Left kidney (tissue), 8 donors: ENCODE measurements at places on chromosomes 7 and 10. TPM values are rescaled to one million over a fixed set of nuclear protein-coding genes. Genes with fewer than 3 reads are reported as not detected.

FKBP6 gene
- polyA plus RNA-seq = 0.60 TPM

TAS2R3 gene
- 1.2 TPM for polyA plus RNA-seq

TLX1 gene
- not detected for polyA plus RNA-seq

SLIT1 gene
- polyA plus RNA-seq = 9.7 TPM

DNA sequence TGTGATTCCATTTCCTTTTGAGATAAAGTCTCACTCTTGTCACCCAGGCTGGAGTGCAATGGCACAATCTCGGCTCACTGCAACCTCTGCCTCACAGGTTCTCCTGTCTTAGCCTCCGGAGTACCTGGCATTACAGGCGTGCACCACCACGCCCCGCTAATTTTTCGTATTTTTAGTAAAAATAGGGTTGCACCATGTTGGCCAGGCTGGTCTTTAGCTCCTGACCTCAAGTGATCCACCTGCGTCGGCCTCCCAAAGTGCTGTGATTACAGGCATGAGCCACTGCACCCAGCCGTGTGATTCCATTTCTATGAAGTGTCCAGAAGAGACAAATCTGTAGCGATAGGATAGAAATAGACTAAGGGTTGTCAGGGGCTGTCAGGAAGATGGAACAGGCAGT, 60.4 kb downstream of the CLIP2 start:
- DNase-seq = no peak

DNA sequence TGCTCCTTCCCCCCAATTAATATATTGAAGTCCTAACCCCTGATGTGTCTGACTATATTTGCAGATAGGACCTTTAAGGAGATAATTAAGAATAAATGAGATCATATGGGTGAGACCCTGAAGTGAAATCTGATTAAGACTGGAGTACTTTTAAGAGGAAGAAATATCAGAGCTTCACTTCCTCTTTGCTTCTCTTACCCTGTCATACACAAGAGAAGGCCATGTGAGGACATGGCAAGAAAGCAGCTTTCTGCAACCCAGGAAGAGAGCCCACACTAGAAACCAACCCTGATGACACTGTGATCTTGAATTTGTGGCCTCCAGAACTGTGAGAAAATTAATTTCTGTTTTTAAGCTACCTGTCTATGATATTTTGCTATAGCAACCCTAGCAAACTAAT, 44.2 kb downstream of the JMJD1C start:
- no peak for DNase-seq

DNA sequence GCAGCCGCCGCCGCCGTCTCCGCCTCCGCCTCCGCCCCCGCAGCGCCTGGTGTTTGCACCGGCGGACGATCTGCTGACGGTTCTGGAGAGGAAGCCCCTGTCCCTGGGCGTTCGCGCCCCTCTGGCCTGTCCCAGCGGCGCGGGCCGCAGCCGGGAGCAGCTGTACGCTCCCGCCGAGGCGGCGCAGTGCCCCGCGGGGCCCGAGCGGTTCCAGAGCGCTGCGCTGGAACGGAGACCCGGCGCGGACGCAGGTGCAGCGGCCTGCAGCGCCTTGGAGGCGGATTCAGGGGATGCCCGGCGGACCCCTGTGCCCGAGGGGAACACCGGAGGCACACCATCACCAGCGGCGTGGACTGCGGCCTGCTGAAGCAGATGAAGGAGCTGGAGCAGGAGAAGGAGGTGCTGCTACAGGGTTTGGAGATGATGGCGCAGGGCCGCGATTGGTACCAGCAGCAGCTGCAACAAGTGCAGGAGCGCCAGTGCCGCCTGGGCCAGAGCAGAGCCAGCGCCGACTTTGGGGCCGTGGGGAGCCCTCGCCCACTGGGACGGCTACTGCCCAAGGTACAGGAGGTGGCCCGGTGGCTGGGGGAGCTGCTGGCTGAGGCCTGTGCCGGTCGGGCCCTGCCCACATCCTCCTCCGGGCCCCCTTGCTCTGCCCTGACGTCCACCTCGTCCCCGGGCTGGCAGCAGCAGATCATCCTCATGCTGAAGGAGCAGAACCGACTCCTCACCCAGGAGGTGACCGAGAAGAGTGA, 24.8 kb upstream of the ZNF735 start:
- no peak for DNase-seq

GRCh38 chr7:41084381-41084780, 618.5 kb downstream of the INHBA start:
- DNase-seq = no peak
